ENCODE measurements at places on chromosomes 6 and 20. TPM values are rescaled to one million over a fixed set of nuclear protein-coding genes. Genes with fewer than 3 reads are reported as not detected.

The C6orf15 gene
- not detected for polyA plus RNA-seq

The OTOR gene
- not detected for polyA plus RNA-seq

The TSBP1 gene
- polyA plus RNA-seq: not detected

The FAM217A gene
- 1.9 TPM for polyA plus RNA-seq

The SAMHD1 gene
- polyA plus RNA-seq: 24.7 TPM
